ENCODE measurements at places on chromosomes 3 and 15.
A peak's percentile ranks its signal among the peaks of the same experiment; 100 is the strongest.

GRCh38 chr3:63309768-63310167 lies 31.7 kb downstream of the SYNPR start:
- DNase-seq, result no peak

DNA sequence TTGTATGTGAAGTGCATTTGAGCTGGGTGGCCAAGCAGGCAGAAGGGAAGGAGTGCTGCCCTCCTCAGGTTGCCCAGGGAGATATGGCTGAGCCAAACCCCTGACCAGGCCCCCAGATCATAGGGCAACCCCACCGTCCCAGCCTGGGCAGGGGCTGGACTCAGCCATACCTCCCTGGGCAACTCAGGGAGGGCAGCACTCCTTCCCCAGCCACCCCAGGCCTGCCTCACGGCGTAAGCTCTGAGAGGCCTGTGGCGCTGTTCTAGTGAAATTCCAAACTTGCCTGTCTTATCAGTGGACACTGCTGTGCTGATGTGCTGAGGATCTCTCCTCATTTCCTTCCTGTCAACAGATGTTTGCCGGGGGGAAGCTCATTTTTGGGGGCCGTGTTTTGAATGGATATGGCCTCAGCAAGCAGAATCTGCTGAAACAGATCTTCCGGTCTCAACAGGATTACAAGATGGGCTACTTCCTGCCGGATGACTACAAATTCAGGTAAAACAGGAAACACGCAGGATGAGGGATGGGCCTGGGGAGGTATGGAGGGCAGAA lies 57.6 kb upstream of the FGD5 start:
- DNase-seq, result peak; percentile 98

DNA sequence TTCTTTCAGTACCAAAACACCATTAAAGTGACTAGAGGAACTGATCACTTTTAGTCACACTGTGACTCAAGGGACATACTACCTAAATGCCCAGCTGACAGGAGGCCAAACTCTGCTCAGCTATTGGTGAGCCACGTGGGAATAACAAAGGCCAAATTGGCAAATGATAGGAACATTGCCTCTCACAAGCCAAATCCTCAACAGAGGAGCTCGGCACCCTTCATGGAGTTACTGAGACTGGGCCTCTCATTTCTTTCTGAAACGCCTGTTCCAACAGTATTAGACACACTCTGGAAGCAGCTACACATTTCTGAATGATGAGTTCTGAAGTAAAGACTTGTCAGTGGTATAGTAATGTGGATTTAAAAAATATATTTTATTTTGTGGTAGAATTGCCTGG lies 166.0 kb upstream of the COL8A1 start:
- DNase-seq, result no peak

DNA sequence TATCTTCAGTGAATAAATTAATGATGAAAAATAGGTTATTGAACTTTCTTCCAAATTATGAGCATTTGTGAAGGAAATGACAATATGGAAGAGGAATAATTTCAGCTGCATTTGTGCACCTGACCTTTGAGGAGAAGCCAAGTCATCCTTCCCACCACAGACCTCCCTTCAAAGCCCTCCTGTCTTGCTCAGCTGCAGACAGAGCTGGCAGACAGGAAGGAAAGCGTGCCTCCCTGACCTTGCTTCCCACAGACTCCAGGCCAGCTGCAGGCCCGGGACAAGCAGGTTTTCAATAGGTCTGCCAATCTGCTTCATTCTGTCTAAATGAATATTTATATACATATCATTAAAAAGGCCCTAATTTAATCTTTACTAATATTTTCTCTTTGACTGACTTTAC lies 152.9 kb upstream of the RBMS3 start:
- DNase-seq, result no peak

- no peak for DNase-seq
These were observed 2.2 kb downstream of the CAND2 start for GRCh38 chr3:12798559-12799179.

- peak; percentile 89 for DNase-seq
These were observed 190.0 kb downstream of the PLCH1 start for GRCh38 chr3:155554777-155555451.

DNA sequence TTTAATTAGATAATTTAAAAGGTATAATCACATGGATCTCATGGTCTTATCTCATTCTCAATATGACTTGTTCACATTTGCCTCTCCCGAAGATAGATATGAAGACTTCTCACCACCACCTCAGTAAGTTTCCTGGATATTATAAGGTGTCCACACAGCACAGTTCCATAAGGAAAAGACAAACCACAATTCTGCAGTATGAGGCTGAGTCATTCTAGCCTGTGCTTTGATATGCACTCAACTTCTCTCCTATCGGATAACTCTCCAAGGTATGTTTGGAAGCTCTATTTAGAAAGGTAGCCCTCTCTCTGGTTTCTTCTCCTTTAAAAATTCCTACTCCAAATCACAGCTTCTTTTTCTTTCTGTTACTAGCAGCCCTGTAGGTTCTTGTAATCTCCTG lies 612.8 kb downstream of the ZPLD1 start:
- DNase-seq, result no peak

DNA sequence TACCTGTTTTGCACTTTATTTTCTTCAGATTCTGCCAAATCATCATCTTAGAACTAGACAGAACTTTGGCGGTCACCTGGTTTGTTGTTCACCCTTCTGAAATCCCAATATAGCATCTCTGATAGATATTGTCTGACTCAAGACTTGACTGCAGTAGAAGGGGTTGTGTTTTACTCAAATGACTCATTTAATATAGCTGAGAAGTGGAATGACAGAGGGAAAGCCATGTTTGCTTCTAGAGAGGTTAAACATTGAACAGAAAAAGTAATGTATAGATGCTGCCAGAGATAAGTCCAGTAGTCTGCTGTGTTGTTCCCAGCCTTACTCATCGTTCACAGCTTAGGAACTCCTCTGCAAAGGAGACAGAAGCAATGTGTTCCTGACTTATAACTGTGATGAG lies 402.0 kb downstream of the AGBL1 start:
- no peak for DNase-seq

GRCh38 chr3:53147151-53147902 lies 13.7 kb upstream of the PRKCD start:
- no peak for DNase-seq

GRCh38 chr3:123831420-123831819 lies 52.7 kb downstream of the MYLK start:
- DNase-seq, result no peak

DNA sequence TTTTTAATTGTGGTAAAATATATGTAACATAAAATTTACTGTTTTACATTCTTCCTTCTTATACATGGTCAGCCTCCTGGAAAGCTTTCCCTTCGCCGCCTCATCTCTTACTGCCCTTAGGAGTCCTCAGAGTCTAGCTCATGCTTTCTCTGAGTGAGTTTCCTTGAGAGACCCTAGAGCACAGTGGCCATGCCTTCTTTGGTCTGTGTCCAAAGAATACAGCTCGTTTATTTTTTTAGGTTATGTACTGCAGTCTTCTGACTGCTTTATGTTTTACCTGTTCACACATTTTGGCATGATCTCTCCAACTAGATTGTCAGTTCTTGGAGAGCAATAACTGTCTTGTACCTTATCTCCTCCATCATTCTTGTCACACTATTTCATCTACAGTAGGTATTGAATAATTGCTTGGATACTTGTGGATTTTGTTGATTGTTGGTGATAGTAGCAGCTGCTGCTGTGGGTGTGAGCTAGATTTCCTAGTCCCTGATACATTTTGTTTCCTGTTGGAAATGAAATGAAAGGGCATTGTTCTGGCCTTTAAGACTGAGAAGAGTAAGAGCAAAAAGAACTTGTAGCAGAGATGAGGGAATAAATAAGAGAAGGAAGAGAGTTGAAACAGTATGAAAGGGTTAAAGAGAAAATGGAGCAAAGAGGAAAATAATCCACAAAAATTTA lies 10.9 kb downstream of the ARIH2 start:
- no peak for DNase-seq

DNA sequence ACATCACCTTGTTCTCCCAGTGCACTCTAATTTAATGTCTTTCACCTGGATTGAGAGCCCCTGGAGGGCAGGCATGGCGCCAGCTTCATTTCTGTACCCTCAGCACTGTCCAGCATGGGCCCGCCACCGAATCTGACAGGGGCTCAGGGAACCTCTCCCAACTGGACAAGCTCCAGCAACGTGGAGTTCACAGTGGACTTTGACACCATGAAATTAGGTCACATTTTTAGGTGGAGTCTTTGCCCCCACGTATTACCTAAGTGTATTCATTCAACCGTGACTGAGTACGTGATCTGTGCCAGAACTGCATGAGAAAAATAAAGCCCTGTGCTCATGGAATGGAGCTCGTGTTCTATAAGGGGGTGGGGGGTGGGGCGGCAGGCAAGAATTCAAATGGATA lies 94.1 kb upstream of the ATP2B2 start:
- DNase-seq, result no peak

GRCh38 chr3:114848082-114848481 lies 299.0 kb downstream of the ZBTB20 start:
- no peak for DNase-seq

GRCh38 chr3:38468765-38469164 lies 15.1 kb downstream of the ACVR2B start:
- DNase-seq, result no peak

- no peak for DNase-seq
These were observed 128.9 kb upstream of the BHLHE40 start for GRCh38 chr3:4850211-4850927.

DNA sequence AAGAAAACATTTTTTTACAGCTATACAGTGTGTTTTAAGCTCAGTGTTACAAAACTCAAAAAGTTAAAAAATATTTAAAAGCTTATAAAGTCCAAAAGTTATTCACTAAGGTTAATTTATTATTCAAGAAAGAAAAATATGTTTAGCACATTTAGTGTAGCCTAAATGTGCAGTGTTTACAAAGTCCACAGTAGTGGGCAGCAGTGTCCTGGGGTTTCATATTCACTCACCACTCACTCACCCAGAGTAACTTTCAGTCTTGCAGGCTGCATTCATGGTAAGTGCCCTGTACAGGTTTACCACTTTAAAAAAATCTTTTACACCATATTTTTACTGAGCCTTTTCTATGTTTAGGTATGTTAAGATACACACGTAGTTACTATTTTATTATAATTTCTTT lies 300.2 kb upstream of the TRIM42 start:
- no peak for DNase-seq

DNA sequence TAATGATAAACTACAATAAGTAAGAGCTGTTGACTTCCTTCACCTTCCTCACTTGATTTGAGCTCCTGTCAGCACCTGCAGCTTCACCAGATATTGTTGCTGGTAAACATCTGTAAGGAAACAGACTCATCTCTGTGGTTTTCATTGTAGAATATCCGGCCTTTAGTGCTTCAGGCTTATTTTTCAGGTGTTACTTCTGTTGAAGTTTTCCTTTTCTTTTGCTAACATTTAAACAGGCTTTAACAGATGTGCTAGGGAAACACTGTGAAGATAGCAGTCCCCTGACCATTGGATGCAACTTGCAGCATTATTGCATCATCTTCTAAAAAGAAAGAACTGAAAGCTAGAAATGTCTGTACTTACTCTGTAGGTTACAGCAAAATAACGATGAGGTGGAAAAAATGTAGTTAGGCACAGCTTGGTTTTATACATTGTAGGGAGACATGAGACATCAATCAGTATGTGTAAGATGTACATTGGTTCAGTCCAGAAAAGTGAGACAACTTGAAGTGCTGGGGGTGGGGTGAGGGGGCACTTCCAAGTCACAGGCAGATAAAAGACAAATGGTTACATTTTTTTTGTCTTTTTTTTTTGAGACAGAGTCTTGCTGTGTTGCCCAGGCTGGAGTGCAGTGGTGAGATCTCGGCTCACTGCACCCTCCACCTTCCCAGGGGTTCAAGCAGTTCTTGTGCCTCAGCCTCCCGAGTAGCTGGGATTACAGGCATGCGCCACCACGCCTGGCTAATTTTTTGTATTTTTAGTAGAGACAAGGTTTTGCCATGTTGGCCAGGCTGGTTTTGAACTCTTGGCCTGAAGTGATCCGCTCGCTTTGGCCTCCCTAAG lies 10.2 kb downstream of the EDEM1 start:
- no peak for DNase-seq

- DNase-seq, result no peak
These were observed 170.4 kb downstream of the KLHL25 start for GRCh38 chr15:85624291-85624801.

GRCh38 chr15:69468241-69469121 lies 15.9 kb downstream of the RPLP1 start:
- DNase-seq, result peak; percentile 29

DNA sequence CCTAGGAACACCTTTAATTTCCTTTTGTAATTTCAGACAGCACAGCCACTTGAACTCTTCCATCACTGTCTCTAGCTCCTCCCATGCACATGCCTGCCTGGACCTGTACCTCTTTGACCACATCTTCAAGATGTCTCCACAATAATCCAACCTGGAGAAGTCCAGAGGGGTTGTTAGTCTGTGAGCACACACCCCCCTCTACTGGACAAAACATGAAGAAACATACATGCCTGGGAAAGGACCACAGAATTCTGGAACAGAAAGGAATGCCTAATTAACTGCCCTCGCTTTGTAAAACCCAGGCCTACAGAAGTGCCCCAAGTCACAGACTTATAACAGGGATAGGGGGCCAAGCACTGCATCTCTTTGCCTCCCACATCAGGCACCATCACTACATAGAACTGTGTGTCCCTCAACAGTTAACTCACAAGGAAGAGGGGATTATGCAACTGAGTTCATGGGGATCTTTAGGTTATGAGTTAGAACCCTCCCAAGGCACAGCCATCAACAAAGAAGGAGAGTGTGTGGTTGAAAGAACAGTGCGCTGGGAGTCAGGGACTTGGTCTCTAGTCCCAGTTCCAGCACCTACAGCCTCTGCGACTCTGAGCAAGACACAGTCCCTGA lies 61.7 kb downstream of the FMN1 start:
- DNase-seq, result no peak

DNA sequence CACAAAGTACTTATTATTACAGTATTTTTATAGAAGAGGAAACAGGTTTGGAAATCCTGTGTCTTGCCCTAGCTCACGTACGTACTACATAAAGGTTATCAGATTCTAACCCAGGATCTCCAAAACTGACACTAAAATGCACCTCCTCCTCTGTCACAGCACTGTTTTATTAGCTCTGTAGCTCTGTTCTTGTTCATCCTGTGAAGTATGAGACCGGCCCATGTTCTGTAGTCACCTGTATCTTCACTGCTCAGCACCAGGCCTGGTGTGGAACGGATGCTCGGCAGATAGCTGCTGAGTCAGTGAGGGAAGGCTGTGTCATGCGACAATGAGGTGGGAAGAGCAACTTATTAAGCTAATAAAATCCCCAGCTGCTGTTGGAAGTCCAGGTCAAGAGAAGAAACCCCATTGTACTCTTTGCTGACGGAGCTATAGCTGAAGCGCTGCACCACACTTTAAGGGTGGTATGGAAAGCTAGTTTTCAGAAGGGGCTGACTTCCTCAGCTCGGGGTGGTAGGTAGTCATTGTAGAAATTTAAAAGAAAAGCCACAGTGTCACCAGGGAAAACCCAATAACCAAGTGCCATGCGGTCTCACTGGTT lies 22.8 kb downstream of the BCL2A1 start:
- no peak for DNase-seq

- DNase-seq, result no peak
These were observed 41.8 kb downstream of the SLC24A1 start for GRCh38 chr15:65663521-65663920.

GRCh38 chr15:100330629-100331215 lies 11.1 kb downstream of the ADAMTS17 start:
- no peak for DNase-seq

Measured in CMK (cell line).